ENCODE measurements at places on chromosomes 6 and 20. TPM values are rescaled to one million over a fixed set of nuclear protein-coding genes. Genes with fewer than 3 reads are reported as not detected.

DNA sequence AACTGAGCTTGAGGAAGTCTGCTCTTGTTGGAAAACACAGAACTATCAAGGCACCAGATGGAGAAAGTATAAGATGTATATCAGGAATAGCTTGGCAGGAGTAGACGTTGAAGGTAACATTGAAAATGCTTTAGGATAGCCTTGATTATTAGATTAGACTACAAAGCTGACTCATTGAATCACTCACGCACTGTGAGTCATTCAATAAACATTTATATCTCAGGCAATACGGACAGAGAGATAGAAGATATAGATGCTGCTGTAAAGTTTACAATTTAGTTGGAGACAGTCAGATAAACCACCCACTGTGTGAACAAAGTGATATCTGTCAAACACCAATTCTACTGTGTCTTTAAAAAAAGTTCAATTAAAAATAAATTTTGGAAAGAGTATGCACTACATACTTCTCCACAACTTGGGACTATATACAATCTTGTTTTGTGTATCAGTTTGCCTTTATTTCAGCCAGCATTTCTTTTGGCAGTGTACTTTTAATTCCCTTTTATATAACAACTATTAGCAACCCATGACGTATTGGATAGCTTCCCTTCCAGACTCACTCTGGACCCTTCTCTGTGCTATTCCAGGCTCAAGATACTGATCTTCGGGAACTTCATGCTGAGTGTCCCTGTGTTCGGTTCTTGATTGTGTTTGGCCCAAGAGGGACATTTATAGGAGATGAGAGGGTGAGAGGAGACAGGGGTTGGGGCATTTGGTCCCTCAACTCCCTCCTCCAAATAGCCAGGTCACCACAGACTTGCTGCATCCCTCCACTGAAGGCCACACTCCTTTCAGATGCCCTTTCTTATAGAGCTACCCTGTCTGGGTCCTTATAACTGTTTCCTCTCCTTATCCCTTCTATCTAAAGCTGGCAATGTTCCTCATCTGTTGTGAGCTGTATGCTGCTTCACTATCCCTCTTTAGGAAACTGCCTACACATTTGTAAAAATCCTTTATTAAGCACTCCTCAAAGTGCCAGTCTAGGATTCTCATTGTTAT, 176.6 kb upstream of the PTPRK start:
- DNase-seq: peak; percentile 70

CDSN gene
- not detected for total RNA-seq

DNA sequence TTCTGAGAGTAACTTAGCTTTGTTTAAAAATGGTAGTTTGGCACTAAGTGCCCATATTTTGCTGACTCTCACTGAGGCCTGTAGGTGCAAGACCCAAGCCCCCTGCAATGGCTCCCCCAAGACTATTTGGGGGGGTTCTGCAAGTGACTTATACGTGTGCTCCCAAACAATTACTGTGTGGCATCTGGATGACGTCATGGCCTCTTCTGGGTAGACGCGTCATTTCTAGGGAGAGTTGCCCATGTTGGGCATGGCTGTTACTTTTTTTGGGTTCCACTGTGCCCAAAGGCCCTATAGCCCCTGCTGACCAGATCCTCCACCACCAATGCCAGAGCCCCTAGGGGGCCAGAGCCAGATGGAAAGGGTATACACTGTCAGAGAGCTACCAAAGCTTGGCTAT, 110.3 kb upstream of the MYLIP start:
- DNase-seq: no peak

CASS4 gene
- not detected for total RNA-seq

PROCR gene
- total RNA-seq: 48.0 TPM

GRCh38 chr6:67558985-67559384, 1076.1 kb upstream of the ADGRB3 start:
- no peak for DNase-seq

DNA sequence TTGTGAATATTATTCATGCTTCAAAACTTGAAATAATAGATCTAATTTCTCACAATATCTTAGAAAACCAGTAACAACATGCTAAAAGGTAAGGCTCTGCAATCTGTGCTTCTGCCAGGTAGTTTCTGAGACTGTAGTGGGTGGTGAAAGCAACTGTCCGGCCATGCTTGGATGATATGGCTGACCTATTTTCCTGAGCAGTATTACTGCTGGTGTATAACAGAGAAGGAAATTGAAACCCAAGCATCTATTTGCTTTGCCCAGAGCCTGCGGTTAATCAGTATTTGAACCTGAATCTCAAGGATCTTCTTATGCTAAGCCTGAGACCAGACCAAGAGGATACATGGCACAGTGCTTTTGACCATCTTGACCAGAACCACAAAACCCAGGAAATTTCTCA, 563.8 kb downstream of the COL12A1 start:
- DNase-seq: no peak

Measured in A172 (cell line).